Natural killer cell (primary cell): ENCODE measurements at places on chromosomes 2 and 18.

GRCh38 chr2:164624316-164624715 lies 3.0 kb upstream of the GRB14 start:
- peaks cover 9% of the 10 kb centered on the region for H3K27me3 ChIP-seq
- no peak overlapping the region for H3K27ac ChIP-seq
- no peak for DNase-seq
- no peak overlapping the region for H3K4me3 ChIP-seq
- no peaks in the 10 kb centered on the region for H3K36me3 ChIP-seq
- no peaks in the 10 kb centered on the region for H3K4me1 ChIP-seq

DNA sequence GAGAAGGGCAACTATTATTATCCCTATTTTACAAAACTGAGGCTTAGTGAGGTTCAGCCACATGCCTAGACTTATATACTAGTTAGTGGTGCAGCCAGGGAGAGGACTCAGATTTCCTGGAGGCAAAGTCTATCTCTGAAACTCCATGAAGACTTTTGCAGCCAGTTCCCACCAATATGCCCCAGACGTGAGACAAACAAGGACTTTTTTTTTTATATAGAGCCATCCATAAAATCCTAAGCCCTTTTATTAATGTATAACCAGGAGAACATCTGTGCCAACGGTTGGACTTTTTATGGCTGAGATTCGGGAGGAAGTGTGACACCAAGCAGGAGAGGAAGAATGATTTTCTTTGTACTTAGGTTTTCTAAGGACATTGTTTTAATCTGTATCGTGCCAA lies 29.9 kb downstream of the LIPG start:
- H3K27me3 ChIP-seq, result no peaks in the 10 kb centered on the region
- H3K27ac ChIP-seq, result no peak overlapping the region
- DNase-seq, result no peak
- H3K36me3 ChIP-seq, result no peaks in the 10 kb centered on the region
- H3K4me3 ChIP-seq, result no peak overlapping the region

DNA sequence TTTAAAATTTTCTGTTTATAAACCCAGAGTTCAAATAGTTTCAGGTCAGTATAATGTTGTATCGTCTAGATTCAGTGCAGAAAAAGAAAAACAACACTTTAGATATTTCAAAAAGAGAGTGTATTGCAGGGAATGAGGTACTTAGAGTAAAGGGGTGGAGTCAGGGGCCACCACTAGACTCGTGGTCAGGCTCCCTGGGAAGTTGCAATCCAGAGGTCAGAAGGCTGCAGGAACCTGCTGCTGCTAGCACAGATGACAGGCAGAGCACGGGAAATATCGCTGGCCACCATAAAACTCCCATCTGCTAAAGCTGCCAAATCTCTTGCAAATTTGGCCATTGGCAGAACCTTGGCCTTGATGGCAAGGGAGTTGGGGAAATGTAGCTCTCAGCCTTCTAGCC lies 64.6 kb downstream of the THNSL2 start:
- H3K27ac ChIP-seq, result no peak overlapping the region
- no peaks in the 10 kb centered on the region for H3K27me3 ChIP-seq
- no peaks in the 10 kb centered on the region for H3K36me3 ChIP-seq
- no peak overlapping the region for H3K4me3 ChIP-seq

DNA sequence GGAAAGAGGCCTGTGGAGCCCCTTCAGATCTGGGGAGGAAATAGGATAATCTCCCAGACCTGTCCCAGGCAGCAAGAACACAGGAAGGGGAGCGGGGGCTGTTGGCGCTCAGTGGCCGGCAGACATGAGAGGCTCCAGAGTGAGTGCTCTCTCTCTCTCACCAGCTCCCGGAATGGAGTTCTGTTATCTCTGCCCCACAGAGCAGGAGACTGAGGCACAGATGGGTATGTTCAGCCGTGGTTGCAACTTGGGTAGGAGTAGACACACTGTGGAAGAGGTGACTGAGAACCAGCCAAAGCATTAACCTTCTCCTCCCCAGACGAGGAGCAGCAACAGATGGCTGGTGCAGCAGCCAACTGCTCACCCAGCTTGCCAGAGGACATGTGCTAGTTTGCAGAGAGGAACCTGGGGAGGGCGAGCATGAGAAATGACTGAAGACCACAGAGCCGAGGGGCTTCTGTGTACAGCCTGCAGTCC lies 82.0 kb downstream of the NRP2 start:
- peaks cover 5% of the 10 kb centered on the region for H3K27me3 ChIP-seq
- no peak for DNase-seq
- no peaks in the 10 kb centered on the region for H3K36me3 ChIP-seq
- no peaks in the 10 kb centered on the region for H3K4me1 ChIP-seq

GRCh38 chr2:38750011-38750890 lies 910 bp downstream of the SRSF7 start:
- DNase-seq, result peak; percentile 40
- H3K27me3 ChIP-seq, result no peaks in the 10 kb centered on the region
- peak overlapping the region; percentile 99 for H3K27ac ChIP-seq
- peaks cover 35% of the 10 kb centered on the region for H3K4me1 ChIP-seq
- peaks cover 43% of the 10 kb centered on the region for H3K36me3 ChIP-seq

DNA sequence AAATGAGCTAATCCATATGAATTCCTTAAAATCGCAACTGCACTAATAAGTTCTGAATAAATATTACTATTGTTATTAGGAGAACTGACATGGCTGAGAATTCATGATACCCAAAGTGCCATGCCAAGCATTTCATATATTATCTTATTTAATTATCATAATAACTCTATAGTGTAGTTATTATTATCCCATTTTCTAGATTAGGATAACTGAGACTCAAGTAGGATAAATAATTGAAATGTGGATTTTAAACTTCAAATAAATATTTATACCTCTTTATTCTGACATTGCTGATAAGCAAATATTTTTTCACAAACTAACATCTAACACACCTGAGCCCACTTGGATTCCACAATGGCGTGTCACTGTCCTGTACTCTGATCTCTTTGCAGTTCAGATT lies 492.7 kb downstream of the IRS1 start:
- H3K36me3 ChIP-seq, result no peaks in the 10 kb centered on the region
- no peaks in the 10 kb centered on the region for H3K4me1 ChIP-seq
- H3K4me3 ChIP-seq, result no peak overlapping the region
